Neural crest cell (in vitro differentiated cells): ENCODE measurements at places on chromosomes 7 and 10.
A peak's percentile ranks its signal among the peaks of the same experiment; 100 is the strongest.

DNA sequence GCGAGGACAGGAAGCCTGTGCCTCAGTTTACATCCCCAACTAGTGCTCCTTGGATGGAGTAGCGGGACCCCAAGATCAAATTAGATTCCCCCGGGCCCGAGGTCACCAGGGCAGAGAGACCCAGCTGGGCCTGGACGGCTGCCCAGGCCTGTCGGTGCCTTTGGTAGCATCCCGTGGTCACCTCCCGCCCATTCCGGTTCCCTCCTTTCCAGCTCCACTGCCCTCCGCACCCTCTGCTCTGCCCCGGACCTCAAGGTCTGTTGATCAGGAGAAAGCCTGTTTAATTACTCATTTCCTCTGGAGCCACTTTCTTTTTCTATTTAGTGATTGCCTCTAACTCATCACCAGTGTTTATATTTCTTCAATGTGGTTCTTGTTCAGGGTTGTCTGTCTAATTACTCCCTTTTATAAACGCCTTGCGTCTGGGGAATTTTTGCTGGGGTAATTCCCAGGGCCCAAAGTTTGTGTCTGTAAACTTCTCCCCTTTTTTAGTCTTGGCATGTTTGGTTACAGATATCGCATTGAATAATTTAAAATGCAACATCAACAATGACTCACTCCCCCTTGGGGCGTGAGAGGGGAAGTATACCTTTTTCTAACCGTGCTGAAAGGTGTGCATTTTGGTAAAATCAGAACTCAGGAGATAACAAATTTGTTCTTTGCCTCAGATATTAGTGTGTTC is 1.9 kb downstream of the FOXK1 start:
- no peak for DNase-seq

DNA sequence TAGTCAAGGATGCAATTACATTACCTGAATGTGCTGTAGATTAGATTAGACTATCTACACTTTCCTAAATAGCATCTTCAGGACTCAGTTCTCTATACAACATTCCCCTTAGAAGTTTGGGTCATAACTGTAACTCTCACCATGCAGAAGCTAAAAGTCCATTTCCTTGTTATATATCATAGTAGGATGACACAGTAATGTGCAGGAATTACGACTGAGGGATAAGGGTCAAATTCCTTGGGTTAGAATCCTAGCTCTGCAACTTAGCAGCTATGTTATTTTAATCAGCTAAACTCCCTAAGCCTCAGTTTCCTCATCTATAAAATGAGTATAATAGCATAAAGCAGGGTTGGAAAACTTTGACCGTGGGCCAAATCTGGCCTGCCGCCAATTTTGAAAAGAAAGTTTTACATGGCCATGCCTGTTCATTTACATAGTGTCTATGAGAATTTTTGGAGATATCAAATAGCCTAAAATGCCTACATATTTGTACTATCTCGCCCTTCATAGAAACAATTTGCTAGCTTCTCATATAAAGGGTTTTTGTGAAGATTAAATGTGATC is 14.8 kb downstream of the NRCAM start:
- no peak for DNase-seq

DNA sequence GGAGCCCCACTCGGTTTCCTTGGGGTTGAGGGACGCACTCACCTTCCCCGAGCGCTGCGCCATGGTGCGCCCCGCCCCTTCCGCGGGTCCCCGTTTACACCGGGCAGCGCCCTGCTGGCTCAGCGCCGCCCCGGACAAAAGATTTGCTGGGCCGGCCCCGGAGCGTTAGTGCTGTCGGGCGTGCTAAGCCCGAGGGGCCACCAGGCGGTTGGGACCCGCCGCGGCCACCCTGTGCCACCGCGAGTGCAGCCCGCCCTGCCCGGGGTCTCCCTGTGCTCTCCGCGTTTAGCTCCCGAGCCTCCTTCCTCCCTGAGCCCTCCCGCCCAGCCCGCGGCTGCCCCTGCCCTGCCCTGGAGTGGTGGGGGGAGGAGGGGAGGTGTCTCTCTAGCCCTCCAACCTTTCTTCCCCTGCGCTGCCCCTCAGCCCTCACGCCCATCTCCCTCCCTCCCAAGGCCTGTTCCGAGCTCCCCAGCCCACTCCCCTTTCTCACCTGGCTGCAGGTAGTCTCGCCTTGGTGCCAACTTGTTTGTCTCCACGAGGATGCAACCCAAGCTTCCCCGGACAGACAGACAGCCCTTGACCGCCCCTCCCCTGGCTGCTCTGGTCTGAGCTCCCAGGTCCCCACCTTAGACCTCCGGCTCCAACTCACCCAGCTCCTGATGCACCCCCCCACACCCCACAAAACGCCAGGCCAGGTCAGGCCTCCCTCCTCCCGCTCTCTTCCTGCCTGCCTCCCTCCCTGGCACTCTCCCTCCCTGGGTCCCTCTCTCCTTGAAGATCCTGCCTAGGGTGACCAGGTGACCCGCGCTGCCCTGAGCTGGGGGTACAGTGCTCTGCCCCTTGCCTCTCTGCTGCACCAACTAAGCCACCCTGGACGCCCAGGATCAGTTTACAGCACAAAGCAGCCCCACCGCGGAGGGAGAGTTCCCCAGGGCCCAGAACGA is at the start of gene CRYGN:
Gene CRYGN (minus strand): TSS at position 287 of the 944 bp plus-strand sequence. CDS start 224 bp downstream, at position 63.
- DNase-seq: no peak

GRCh38 chr10:36211856-36212255 is 569.8 kb upstream of the FZD8 start:
- no peak for DNase-seq

DNA sequence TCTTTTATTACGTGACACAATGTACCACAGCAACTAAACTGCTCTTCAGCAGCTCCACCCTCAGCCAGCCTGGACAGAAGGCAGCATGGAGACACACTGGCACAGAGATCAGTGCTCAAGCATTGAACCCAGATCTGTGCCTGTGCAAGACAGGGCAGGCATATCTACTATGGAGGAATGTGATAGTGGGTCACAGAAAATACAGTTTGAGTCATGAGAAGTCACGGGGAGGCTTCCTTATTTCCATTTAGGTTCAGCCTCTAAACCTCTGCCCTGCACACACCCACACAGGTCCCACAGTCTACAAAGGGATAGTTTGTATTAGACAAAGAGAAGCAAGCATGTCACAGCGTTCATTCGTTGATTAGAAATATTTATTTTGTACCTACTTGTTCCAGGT is 187.4 kb upstream of the AGR3 start:
- DNase-seq: no peak

GRCh38 chr7:32673275-32673983 is 178.1 kb downstream of the AVL9 start:
- DNase-seq: no peak

- no peak for DNase-seq
Observed at GRCh38 chr10:103747193-103747865, 108.0 kb downstream of the SH3PXD2A start.

DNA sequence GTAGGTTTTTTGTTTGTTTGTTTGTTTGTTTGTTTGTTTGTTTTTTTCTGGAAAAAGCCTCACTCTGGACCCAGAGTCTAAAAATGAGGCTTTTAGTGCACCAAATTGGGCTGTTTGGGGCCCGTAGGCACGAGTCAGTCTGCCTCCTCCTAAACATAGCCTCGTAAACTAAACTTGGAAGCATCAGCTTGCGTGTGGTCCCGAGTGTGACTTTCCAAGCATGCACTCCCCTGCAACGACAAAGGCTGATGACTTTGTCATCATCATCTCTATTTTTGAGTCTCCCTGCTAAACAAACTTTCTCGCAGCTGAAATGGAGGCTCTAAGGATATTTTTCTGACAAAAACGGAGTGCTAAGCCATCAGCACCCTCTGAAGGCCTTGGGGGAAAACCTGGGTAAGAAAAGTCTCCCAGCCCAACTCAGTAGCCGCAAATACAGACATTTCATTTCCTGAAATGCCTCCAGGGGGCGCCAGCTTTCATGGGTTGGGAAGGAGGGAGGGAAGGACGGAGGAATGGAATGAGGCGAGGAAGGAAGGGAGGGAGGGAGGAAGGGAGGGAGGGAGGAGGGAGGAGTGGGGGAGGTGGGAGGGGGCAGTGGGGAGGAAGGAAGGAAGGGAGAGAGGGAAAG is 245.9 kb downstream of the KCNMA1 start:
- DNase-seq: peak; percentile 81

DNA sequence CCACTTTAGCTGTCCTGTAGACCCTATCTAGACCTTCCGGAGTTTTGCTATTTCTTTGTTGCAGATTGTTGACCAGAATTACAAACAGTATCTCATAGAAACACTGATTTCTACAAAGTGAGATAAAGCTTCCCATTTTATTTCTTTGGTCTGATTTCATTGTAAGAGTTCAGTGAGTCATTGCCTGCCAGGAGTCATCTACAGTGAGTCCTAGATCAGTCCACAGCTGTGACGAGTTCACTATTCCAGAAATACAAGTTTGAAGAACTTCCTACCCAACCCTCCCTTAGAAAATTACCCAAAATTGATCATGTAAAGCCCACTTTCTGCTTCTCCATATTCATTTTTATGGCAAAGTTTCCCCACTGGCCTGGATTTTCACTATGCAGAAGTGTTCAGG is 905.5 kb downstream of the CNTNAP2 start:
- DNase-seq: no peak

DNA sequence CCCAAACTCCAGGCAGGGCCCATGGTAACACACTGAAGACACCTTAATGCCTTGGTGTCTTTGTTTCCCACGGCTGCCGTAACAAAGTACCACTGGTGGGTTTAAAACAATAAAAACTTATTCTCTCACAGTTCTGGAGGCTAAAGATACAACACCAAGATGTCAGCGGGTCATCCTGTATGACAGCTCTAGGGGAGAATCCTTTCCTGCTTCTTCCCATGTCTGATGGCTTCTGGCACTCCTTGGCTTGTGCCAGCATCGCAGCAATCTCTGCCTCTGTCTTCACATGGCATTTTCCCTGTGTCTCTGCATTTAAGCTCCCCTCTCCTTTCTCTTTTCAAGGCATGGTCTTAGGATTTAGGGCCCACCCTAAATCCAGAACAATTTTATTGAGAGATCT is 33.1 kb downstream of the PRSS2 start:
- DNase-seq: no peak

- no peak for DNase-seq
Observed at GRCh38 chr10:119498889-119499676, 43.4 kb downstream of the RGS10 start.

DNA sequence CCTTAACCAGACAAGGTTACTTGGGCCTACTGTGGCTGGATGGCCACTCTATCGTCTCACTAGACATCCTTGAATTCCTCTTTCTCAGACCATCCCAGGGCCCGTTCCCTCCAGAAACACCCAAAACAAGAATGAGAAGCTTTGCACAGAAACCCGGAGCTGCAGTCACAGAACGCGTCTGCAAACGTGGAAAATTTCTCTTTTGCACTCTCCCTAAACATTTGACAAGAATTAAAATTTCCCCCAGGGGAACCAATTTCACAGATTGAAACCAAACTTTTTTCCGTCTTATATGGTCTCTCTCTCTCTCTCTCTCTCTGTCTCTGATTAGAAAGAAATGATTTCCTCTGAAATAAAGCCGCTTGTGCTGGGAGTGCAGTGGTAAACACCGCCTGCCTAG is 120.7 kb downstream of the MKX start:
- no peak for DNase-seq

- DNase-seq: no peak
Observed at GRCh38 chr7:90412458-90413184, 9.4 kb downstream of the CLDN12 start.

- no peak for DNase-seq
Observed at GRCh38 chr10:131315344-131315743, 3.8 kb upstream of the TCERG1L start.

- DNase-seq: no peak
Observed at GRCh38 chr10:67607472-67607871, 88.5 kb downstream of the CTNNA3 start.

DNA sequence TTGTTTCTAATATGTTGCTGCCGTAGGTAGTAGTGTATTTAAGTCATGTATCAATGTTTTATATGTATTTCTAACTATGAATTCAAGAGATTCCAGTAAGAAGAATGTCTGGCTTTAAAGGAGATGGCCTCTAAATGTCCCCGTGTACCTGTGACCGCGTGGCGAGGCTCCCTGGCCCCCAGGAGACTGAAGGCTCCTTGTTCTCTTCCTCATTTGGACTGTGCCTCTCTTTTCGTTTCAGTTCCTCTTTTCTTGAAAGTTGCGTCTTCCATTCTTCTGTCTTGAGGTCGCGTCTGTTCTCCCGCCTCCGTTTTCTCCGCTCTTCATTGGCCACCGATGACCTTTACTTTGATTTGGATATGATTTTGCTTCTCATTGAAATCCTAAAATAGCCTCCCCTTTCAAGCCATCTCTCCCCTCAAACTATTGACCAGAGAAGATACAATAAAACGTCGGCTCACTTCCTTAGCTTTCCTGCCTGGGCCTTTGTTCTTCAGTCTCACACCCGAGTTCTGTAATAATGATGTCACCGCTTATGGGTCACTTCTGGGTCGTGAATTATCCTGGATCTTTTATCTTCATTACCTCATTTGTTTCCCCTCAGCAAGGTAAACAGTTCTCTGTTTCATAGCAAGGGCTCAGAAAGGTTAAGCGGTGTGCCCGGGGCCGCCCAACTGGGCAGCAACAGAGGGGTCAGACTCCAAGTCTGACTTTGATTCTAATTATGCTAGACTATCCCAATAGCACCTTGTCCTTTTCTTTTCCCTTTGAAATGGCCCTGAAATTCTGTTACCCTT is 28.7 kb downstream of the WIPI2 start:
- DNase-seq: no peak

DNA sequence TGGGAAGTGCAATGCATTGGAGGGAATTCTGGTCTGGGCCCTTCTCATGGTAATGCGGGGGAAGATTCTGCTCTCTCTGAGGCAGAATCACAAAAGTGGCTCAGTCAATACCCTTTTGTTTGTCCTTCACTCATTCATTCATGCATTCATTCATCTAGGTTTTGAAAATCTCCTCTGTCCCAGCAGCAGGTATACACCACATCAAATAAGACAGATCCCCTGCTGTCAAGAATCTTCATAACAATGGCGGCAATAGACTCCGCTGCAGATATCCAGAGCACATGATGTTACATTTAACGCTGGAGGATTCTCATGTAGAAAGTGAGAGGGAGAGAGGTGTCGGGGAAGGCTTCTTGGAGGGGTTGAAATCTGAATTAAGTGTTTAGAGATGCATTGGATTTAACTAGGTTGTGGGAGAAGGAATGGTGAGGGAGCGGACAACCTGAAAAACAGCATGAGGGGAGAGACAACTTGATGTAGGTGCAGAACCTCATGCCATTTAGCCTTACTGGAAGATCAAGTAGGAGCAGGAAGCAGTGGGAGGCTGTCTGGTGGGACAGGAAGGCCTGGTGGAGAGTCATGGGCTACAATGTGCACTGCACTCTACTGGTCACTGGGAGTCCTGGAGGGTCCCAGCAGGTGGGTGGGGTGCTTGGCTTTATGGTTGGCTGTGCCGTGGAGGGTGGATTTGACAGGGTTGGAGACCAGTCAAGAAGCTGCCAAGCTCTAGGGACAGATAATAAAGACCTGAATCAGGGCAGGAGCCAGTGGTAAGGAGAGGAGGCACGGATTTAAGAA is 5.2 kb upstream of the FAM180A start:
- no peak for DNase-seq

- DNase-seq: no peak
Observed at GRCh38 chr7:29288181-29289091, 93.9 kb downstream of the CHN2 start.
